Type B pancreatic cell (in vitro differentiated cells): ENCODE measurements at places on chromosomes 11 and 22.
A peak's percentile ranks its signal among the peaks of the same experiment; 100 is the strongest.

GRCh38 chr22:31496007-31496734 is at the start of gene SFI1:
Gene SFI1 (plus strand): TSS chr22:31496536. CDS start chr22:31508285, 11,749 bp downstream.
- peak; percentile 95 for DNase-seq

- DNase-seq = peak; percentile 11
These were observed 41.1 kb downstream of the TNRC6B start for GRCh38 chr22:40218723-40219294.

- no peak for DNase-seq
These were observed 15.1 kb upstream of the RRAS2 start for GRCh38 chr11:14373941-14374646.

GRCh38 chr11:124747406-124748099 is 4.5 kb downstream of the VSIG2 start:
- DNase-seq = no peak

DNA sequence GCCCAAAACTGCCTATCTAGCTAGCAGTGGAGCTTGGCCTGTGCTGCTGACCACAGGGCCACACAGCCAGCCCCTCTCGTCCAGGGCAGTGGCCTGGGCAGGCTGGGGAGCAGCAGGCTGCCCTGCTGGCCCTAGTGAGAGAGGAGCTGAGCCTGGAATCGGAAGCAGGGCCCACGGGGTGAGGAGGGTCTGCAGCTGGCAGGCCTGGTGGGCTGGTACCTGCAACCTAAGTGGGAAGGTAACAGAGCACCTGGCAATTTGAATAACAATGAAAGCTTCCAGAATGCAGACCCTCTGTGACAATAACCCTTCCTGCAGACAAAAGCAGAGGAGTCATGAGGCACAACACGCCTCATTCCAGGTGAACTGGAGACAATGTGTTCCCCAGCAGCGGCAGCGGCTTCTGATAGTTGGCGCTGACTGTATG is 31.8 kb upstream of the RFPL3 start:
- peak; percentile 51 for DNase-seq

GRCh38 chr11:83409891-83410290 is 123.7 kb upstream of the CCDC90B start:
- no peak for DNase-seq

DNA sequence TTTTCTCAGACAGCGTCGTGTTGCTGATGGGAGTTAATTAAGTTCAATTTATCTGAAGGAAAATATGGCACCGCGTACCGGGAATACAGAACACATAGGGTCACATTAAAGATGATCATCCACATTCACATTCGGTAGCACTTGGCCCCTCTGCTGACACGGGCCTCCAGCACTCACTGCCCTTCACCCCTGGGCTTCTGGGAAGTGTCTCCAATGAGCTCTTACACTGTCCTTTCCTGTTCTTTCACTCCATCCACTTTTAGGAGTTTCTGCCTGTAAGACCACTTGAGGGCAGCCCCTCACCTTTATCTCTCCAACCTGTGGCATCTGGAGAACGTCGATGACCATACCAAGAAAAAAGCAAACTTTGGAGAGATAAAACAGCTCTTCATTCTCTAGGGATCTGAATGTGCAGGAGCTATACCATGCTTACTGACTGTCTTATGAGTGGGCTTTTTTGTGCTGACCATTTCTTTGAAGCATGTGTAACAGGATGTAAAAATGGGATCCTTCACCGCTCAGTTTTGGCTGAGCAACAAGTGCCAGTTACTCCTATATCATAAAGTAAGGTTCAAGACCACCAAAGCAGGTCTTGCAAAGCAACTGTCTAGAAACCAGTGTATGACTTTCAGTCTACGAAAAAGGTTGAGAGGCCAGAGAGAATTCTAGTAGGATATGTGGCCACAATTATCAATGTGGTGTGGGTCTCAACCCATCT is 1.1 kb upstream of the SERGEF start:
- no peak for DNase-seq

- no peak for DNase-seq
These were observed 21.4 kb upstream of the PACSIN2 start for GRCh38 chr22:43036282-43036829.

DNA sequence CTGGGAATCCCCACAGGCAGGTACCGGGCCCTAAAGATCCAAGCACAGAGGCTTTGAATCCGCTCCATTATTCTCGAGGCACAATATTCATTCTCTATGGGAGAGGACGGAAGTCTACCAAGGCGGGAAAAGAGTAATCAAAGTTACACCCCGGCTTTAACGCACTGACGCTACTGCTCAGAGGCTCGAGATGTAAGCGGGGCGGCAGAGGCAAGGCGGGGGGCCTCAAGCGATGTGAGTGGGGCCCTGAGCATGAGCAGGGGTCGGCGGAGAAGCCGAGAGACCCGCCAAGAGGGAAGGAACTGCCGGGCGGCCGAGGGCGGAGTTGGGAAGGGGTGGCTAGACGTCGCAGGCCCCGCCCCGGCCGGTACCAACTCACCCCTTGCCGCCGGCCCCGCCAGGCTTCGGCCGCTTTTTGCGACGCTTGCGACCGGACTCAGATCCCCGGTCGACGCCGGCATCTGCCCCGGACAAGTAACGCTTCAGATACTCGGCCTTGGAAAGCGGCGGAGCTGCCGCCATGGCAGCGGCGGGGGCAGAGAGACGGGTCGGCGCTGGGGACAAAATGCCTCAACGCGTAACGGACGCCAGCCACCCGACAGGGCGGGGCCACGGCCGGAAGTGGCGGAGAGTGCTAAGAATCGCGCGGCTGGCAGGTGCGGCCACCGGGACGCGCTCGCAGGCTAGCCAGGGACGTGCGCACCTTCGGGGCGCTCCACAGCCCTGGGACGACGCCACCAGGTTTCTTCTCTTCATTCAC is at the start of gene BUD13:
BUD13 (minus strand) TSS at position 545 of the 760 bp plus-strand sequence; CDS start at position 522, 23 bp downstream.
- DNase-seq = peak; percentile 92

DNA sequence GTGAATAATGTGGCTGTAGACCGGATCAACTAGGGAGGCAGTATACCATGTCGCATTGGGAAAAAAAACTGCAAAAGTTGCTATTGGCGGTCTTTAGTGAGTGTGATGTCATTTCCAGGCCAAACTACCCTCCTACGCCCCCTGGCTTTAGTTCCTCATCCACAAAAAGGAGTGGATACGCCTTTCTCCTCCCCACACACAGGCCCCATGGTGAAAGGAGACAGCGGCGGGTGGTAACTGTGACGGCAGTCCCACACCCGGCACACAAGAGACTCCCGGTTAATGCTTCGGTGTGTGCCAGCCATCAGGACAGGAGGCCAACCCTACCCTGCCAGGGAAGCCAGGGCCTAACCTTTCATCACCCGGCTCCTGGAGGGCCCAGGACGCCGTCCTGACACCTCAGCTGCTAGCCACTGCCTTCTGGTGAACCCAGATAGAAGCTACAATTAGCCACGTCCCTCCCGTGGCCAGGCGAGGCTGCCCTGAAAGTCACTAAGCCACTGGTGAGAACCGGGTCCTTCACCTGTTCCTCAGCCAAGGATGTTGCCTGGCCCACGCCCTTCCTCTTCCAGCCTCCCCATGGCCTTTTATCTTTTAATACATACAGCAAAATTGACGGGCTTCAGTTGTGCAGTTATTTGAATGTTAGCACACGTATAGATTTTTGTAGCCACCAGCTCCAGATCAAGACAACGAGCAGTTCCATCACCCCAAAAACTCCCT is 10.8 kb downstream of the TP53I11 start:
- no peak for DNase-seq

DNA sequence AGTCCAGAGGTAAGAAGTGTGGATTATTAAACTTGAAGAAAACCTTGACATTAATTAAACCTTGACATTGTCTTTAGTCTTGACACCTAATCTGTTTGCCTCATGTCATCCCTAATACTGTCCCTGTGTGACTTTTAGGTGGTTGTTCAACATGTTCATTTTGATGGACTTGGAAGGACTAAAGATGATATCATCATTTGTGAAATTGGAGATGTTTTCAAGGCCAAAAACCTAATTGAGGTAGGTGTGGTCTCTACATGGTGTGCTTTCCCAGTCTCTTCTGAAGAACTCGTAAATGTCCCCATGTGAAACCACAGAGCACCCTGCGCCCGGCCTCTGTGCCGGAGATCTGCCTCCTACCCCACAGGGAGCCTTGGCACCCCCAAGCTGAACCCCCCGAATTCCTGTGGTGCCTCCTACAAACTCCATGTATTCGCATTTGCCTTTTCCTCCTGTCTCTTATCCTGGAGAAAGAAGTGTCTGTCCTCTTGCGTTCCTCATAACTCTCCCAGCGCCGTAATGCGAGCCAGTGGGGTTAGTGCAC is 9.1 kb downstream of the SAMM50 start:
- no peak for DNase-seq

DNA sequence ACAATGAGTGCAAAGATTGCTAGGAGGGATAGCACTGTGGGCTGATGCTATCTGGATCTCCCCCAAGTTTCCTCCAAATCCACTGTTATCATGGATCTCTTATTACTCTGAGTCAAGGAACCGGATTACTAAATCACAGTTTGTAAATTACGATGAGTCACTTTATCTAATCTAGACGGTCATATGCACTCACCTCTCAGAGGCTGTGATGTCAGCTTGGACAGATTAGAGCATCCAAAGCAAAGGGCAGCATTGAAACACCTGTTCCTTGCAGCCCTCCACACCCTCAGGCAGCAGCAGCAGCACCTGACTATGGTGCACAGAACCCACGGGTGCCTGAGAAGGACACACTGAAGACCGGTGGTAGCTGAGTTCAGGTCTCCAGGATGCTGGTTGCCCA is 14.0 kb upstream of the POU2AF1 start:
- DNase-seq = no peak

- no peak for DNase-seq
These were observed 735.9 kb downstream of the NTM start for GRCh38 chr11:132106096-132106982.

GRCh38 chr22:44362249-44363012 is 49.7 kb upstream of the SHISAL1 start:
- DNase-seq = no peak

GRCh38 chr22:22171357-22172218 is 73.0 kb upstream of the VPREB1 start:
- DNase-seq = no peak
